Thymus (tissue), 14 donors: ENCODE measurements at places on chromosomes 2 and 18. TPM values are rescaled to one million over a fixed set of nuclear protein-coding genes. Genes with fewer than 3 reads are reported as not detected.
A peak's percentile ranks its signal among the peaks of the same experiment; 100 is the strongest.

DNA sequence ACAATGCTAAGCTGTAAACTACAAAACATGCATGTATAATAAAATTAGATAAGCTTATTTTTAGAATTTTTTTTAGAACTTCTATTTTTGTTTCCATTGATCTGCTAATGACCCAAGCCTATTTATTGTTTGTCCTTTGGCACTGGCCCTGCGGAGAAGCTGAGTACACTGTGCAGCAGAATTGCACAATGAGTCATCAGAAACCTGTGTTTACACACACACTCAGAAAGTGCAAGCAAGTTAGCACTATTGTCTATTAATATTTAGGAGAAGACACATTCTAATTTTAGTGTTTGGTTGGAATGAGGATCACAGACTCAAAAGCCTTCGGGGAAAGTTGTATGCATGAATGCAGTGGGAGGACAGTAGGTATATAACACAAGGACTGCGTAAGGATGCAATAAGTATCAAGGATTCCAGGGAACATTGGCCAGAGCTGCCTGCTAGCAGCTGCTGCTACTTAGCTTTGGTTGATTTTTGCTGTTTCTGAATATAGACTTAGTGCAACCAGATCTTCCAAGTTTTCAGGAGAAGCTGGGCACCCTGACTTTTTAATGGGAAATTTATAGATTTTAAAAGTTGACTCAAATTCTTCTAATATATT is 128.2 kb downstream of the KCNH7 start:
- no peak overlapping the region for H3K27ac ChIP-seq
- H3K4me1 ChIP-seq: no peaks in the 10 kb centered on the region
- no peak for DNase-seq
- H3K27me3 ChIP-seq: no peaks in the 10 kb centered on the region
- H3K36me3 ChIP-seq: no peaks in the 10 kb centered on the region

GRCh38 chr2:215635788-215636139 is 199.9 kb upstream of the FN1 start:
- H3K27me3 ChIP-seq: no peaks in the 10 kb centered on the region
- no peaks in the 10 kb centered on the region for H3K4me1 ChIP-seq
- DNase-seq: no peak

- H3K4me1 ChIP-seq: peaks cover 16% of the 10 kb centered on the region
- H3K27me3 ChIP-seq: no peaks in the 10 kb centered on the region
- DNase-seq: no peak
- H3K27ac ChIP-seq: no peak overlapping the region
- H3K36me3 ChIP-seq: no peaks in the 10 kb centered on the region
- H3K4me3 ChIP-seq: no peak overlapping the region
Measured at GRCh38 chr18:46040747-46041104, 31.3 kb downstream of the PSTPIP2 start.

GRCh38 chr2:171598713-171599319 is 76.5 kb downstream of the CYBRD1 start:
- no peak overlapping the region for H3K4me3 ChIP-seq
- H3K4me1 ChIP-seq: no peaks in the 10 kb centered on the region
- no peaks in the 10 kb centered on the region for H3K36me3 ChIP-seq
- no peak overlapping the region for H3K27ac ChIP-seq
- peak; percentile 2 for DNase-seq

DNA sequence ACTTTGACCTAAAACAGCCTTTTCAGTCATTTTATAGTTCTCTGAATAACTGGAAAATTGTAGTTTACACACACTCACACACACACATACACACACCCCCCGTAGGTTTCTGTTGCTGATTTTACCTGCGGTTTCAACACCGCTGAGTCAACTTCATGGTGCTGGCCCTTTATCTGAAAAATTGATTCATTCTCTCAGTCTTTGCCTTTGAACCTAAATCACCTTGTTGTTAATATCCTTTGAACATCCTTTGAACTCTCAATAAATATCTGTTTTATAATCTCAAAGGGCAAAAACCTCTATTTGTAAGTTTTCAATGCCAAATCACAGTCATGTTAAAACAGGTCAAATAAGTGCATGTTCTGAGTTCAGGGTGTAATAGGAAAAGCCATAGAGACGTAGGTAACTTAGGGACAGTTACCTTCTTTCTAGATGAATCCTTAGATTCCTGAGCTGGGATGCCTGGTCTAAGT is 109.0 kb upstream of the BZW1 start:
- no peaks in the 10 kb centered on the region for H3K27me3 ChIP-seq
- peaks cover 37% of the 10 kb centered on the region for H3K4me1 ChIP-seq
- H3K36me3 ChIP-seq: peaks cover 26% of the 10 kb centered on the region
- H3K27ac ChIP-seq: no peak overlapping the region
- H3K4me3 ChIP-seq: no peak overlapping the region
- DNase-seq: no peak

- H3K36me3 ChIP-seq: no peaks in the 10 kb centered on the region
- H3K27ac ChIP-seq: no peak overlapping the region
- H3K27me3 ChIP-seq: no peaks in the 10 kb centered on the region
- no peak overlapping the region for H3K4me3 ChIP-seq
- no peak for DNase-seq
Measured at GRCh38 chr18:66990909-66991308, 387.0 kb upstream of the CDH19 start.

- no peak for DNase-seq
- H3K27ac ChIP-seq: no peak overlapping the region
- no peaks in the 10 kb centered on the region for H3K4me1 ChIP-seq
- H3K27me3 ChIP-seq: no peaks in the 10 kb centered on the region
Measured at GRCh38 chr2:10027660-10028330, 15.6 kb upstream of the KLF11 start.

DNA sequence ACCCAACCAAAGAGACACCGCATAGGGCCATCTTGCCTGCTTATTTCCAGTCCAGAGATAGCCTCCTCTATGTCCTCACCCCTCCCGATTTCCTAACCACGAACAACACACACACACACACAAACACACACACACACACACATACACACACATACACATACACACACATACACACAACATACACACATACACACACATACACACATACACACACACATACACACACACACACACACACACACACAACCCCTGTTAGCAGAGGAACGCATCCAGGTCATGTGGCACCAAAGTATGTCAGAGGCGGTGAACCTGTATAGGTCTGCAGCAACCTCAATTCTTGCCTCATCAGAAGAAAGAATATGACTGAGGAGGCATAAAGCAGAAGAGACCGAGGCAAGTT is 18.5 kb upstream of the DNER start:
- H3K36me3 ChIP-seq: no peaks in the 10 kb centered on the region
- no peak overlapping the region for H3K4me3 ChIP-seq
- DNase-seq: no peak
- H3K4me1 ChIP-seq: no peaks in the 10 kb centered on the region

- H3K4me1 ChIP-seq: peaks cover 38% of the 10 kb centered on the region
- no peak overlapping the region for H3K27ac ChIP-seq
- H3K4me3 ChIP-seq: no peak overlapping the region
- DNase-seq: no peak
- no peaks in the 10 kb centered on the region for H3K36me3 ChIP-seq
Measured at GRCh38 chr2:63059793-63060471, 9.3 kb downstream of the OTX1 start.

- H3K27me3 ChIP-seq: no peaks in the 10 kb centered on the region
Measured at GRCh38 chr2:233917116-233917515, at the start of gene TRPM8. TSS of gene TRPM8 (plus strand) at chr2:233917373. CDS start at chr2:233926538, 9,165 bp downstream.

GRCh38 chr2:9473308-9473984 is 905 bp upstream of the IAH1 start:
- H3K4me3 ChIP-seq: peak overlapping the region; percentile 90
- peaks cover 23% of the 10 kb centered on the region for H3K36me3 ChIP-seq
- peak overlapping the region; percentile 89 for H3K27ac ChIP-seq
- DNase-seq: peak; percentile 3
- no peaks in the 10 kb centered on the region for H3K27me3 ChIP-seq

DNA sequence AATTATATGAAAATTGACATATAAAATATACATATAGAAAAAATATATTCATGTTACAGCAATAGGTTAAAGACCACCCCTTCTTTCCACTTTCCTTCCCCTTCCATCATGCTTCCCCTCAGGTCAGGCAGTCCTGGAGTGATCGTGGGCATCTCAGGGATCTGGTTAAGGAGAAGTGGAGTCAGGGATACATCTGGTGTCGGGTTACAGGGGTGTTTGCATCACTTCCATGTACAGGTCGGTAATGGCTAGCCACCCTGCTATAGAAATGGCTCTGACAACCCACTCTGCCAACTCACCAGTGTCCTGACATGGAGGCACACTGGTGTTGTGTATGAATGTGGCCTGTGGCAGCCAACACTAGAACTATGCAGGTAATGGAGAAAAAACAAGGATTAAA is 36.3 kb upstream of the LGALSL start:
- H3K4me1 ChIP-seq: no peaks in the 10 kb centered on the region
- no peak overlapping the region for H3K4me3 ChIP-seq
- no peak overlapping the region for H3K27ac ChIP-seq
- no peaks in the 10 kb centered on the region for H3K27me3 ChIP-seq
- DNase-seq: no peak

DNA sequence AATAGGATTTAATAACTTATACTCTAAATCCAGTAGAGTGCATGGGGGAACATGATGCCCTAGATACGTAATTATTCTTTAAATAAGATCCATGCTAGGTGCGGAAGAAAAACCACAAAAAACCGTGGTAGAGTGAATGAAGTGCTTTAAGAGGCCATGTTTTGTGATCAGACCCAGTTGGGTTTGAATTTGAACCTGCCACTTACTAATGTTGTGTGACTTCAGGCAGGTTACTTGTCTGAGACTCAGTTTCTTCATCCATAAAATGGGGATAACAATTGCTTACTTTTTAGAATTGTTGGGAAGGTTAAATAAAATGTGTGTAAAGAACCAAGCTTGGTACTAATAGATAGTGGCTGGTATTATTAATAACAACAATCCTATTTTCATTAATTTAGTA is 17.2 kb downstream of the MIB1 start:
- no peak for DNase-seq
- no peaks in the 10 kb centered on the region for H3K36me3 ChIP-seq
- no peaks in the 10 kb centered on the region for H3K4me1 ChIP-seq
- no peaks in the 10 kb centered on the region for H3K27me3 ChIP-seq
- no peak overlapping the region for H3K4me3 ChIP-seq

- no peak overlapping the region for H3K4me3 ChIP-seq
- no peaks in the 10 kb centered on the region for H3K27me3 ChIP-seq
- H3K27ac ChIP-seq: no peak overlapping the region
- no peak for DNase-seq
Measured at GRCh38 chr2:109079590-109079989, 49.4 kb upstream of the SH3RF3 start.

DNA sequence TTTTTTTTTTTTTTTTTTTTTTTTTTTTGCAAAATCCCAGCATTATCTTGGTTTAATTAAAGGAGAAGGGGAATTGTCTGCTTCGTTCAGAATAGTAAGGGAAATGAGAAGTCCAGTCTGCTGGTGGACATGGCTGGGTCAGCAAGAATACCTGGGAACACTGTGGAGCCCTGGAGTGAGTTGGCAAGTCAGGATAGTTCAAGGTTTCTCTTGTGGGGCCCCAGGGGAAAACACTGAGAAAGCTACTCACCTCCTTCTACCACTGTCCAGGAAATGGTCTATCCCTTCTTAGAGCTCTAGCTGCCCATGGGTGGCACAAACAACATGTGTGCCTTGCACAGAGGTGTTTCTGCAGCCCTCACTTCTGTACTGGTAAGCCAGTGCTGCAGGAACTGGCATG is 169.1 kb upstream of the SIX2 start:
- no peak overlapping the region for H3K4me3 ChIP-seq
- DNase-seq: no peak
- no peak overlapping the region for H3K27ac ChIP-seq
- H3K36me3 ChIP-seq: no peaks in the 10 kb centered on the region

- H3K36me3 ChIP-seq: no peaks in the 10 kb centered on the region
- H3K27me3 ChIP-seq: no peaks in the 10 kb centered on the region
- H3K4me3 ChIP-seq: no peak overlapping the region
- no peaks in the 10 kb centered on the region for H3K4me1 ChIP-seq
- no peak for DNase-seq
- H3K27ac ChIP-seq: no peak overlapping the region
Measured at GRCh38 chr2:62884514-62884913, 166.1 kb upstream of the OTX1 start.

GRCh38 chr2:199982126-199982843 is 26.9 kb downstream of the MAIP1 start:
- no peak overlapping the region for H3K27ac ChIP-seq
- no peak overlapping the region for H3K4me3 ChIP-seq
- no peaks in the 10 kb centered on the region for H3K27me3 ChIP-seq
- H3K36me3 ChIP-seq: no peaks in the 10 kb centered on the region
- no peak for DNase-seq

GRCh38 chr18:72866901-72867745 is 664 bp downstream of the NETO1 start:
- H3K27me3 ChIP-seq: peaks cover 39% of the 10 kb centered on the region
- peak; percentile 9 for DNase-seq
- H3K4me3 ChIP-seq: peak overlapping the region; percentile 34

DNA sequence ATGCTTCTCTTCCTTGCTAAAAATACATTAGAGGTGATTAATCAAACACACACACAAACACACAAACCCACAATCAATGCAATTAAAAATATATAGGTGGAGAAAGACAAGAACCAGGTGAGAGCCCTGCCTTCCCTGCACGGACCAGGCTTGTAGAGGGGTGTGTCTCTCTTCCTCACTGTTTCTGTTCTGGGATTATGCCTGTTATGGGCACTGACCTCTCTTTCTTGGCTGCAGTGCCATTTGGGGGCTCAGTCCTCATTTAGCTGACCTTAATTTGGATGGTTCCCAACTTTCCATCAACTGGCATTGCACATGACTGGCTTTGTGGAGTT is 89.8 kb downstream of the SH3RF3 start:
- H3K27ac ChIP-seq: no peak overlapping the region
- peaks cover 5% of the 10 kb centered on the region for H3K27me3 ChIP-seq
- no peak overlapping the region for H3K4me3 ChIP-seq
- no peaks in the 10 kb centered on the region for H3K36me3 ChIP-seq
- H3K4me1 ChIP-seq: peaks cover 21% of the 10 kb centered on the region

DNA sequence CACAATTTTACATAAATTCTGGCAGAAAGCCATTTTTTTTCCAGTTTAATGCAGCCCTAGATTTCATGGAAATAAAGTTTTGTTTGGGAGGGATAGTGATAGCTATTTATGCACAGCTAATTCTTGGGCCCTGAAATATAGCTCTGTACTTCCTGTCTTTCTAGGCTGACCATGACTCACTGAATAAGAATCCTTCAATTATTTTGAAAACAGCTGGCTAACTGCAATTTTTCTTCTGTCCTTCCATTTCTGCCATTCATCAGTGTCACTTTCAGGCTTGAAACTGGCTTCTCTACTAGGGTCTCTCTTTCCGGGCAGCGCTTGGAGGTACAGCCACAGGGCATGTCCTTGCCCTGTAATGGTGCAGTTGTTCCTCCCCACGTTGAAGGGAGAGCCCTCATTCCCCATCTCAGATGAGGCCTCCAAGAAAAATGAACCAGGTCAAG is 97.1 kb upstream of the TMEM178A start:
- no peak overlapping the region for H3K4me3 ChIP-seq
- no peaks in the 10 kb centered on the region for H3K4me1 ChIP-seq
- no peaks in the 10 kb centered on the region for H3K36me3 ChIP-seq
- H3K27me3 ChIP-seq: no peaks in the 10 kb centered on the region
- peak overlapping the region; percentile 13 for H3K27ac ChIP-seq

The L3MBTL4 gene
- total RNA-seq: 4.3 TPM

The PRSS56 gene
- total RNA-seq: 0.19 TPM

The NEB gene
- 3.9 TPM for total RNA-seq

The NDC80 gene
- total RNA-seq: 43.7 TPM

The NT5C1B gene
- total RNA-seq: not detected

The SMAD7 gene
- total RNA-seq: 9.3 TPM
